ENCODE measurements at places on chromosomes 11 and 22.

DNA sequence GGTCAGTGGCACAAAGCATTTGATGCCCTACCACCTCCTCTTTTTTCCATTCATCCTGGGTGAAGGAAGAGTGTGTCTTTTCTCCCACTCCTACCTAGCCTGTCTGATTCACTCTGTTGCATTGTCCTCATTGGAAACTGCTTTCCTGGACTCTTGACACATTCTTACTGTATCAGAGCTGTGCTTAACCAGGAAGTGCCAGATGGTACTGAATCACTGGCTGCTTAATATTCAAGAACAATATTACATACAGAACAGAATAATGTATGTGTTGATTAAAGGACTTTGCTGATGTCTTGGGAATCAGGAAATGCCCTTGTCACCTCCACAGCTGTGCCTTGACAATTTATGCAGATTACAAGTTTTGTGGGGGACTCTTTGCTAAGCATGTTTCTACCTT, 44.4 kb downstream of the SVIP start:
- DNase-seq = no peak

- DNase-seq = no peak
Measured at GRCh38 chr11:103499710-103500340, 390.6 kb downstream of the DYNC2H1 start.

DNA sequence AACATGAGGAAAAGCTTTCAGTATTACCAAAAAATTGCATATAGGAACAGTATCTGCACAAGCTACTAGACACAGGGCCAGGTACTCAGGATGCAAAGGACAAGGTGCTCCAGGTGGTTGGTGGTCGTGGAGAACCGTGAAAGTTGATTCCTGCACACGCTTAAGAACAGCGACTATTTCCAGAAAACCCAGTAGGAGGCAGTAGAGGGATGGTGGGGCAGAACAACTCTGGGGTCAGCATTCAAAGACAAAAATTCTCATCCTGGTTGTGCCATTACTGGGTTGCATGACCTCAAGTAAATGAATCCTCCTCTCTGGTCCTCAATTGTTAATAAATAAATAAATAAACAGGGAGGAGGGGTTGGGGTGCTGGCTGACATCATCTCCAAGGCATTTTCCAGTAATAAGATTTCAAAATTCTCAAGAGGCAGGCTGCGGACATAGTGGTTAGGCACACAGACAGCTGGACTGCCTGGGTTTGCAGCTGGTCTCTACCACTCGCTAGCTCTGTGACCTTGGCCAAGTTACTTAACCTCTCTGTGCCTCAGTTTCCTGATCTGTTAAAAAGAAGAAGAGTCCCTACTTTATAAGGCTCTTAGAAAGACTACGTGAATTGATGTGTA, 89.6 kb downstream of the ISX start:
- DNase-seq = no peak

- no peak for DNase-seq
Measured at GRCh38 chr11:38274031-38274430, 1676.0 kb upstream of the RAG2 start.

DNA sequence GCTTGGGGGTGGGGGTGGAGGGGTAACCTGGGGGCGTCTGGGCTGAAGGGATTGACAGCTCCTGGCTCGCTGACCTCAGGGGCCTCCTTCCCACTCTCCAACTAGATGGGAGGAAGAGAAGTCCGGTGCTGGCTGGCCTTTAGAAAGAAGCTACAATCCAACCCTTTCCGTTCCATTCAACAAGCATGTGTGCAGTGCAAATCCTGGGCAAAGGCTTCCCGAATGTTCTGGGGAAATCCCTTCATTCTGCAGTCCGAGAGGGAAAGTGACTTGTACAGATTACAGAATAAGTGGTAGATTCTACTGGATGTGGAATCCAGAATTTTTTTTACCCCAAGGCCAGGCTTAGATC, 149.9 kb downstream of the FEZ1 start:
- DNase-seq = no peak

GRCh38 chr11:69087133-69087524, 38.4 kb downstream of the TPCN2 start:
- no peak for DNase-seq

GRCh38 chr11:34034053-34034452, 17.5 kb upstream of the CAPRIN1 start:
- DNase-seq = no peak

DNA sequence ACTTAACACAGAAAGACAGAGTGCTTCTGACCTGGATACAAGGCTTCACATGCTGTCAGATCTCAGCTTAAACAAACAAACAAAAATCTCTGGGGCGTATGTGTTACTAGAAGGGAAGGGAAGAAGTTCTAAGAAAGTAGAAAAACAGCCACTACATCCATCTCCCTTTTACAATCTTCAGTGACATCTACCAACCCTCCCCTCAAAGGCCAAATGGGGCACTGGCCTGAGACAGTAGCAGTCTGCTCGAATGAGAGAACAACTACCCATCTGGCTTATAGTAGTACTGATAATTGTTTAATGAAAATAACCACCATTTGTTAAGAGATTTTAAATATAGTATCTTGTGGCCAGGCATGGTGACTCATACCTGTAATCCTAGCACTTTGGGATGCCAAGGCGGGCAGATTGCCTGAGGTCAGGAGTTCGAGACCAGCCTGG, 29.4 kb downstream of the CCDC83 start:
- DNase-seq = no peak

GRCh38 chr11:134004496-134005172, 47.9 kb upstream of the IGSF9B start:
- no peak for DNase-seq

DNA sequence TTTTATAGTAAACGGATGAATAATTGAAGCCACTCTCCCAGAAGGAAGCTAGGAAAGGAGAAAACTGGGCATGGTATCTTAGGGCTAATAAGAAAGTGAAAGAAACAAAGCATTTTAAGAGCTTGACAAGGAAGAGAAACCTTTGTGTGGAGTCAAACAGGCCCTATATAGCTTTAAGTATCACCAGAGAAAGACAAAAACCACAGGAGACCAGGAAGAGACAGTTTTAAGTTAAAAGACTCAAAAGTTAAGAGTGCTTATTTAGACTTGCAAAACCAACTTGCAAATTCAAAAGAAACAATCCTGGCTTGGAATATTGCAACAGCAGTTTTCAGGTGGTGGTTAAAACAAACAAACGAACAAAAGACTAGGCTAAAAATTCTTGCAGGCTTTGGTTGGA, 3.4 kb downstream of the PAK1 start:
- DNase-seq = no peak

GRCh38 chr22:46106279-46107022, 43.9 kb upstream of the PPARA start:
- no peak for DNase-seq

- peak; percentile 85 for DNase-seq
Measured at GRCh38 chr11:61890529-61891330, 615 bp downstream of the FADS3 start.

DNA sequence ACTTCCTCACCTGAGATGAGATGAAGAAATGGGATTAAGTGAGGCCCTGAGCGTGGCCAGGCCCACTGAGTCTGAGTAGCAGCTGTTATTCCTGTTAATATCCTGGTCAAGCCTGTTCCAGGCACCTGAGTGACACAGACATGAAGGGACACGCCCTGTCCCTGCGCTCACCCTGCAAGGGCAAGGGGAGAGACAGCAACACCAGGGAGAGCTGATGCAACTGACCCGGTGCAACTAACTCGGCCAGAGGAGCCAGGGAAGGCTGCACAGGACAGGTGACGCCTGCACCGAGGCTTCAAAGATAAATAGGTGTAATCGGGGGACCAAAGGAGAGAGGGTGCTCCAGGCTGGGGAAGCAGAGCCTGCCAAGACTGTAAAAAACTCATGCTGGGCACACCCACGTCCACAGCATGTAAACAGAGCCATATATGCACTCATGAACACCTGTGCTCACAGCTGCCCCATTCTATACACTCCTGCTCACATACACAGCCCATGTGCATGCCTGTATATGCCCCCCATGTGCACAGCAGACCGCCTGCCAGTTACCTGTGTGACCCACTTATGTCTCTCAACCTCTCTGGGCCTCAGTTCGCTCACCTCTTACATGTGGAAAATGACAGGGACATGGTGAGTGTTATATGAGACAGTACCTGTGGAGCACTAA, 22.8 kb upstream of the GCAT start:
- DNase-seq = no peak

DNA sequence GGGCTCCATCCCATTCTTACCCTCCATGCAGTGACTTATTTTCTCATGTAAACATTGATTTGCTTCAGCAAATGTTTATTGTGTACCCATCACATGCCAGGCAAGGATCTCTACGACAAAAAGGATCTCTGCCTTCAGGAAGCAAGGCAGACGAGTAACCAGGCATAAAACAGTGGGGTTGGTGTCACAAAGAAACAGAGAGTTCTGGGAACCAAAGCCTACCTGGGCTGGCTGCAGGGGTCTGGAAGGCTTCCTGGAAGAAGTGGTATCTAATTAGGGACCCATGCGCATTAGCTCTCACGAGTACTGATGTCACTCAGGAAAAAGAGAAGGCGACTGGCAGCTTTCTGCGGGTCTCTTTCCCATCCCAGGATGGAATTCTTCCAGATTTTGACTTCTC, 44.5 kb downstream of the KIAA1671 start:
- DNase-seq = no peak

DNA sequence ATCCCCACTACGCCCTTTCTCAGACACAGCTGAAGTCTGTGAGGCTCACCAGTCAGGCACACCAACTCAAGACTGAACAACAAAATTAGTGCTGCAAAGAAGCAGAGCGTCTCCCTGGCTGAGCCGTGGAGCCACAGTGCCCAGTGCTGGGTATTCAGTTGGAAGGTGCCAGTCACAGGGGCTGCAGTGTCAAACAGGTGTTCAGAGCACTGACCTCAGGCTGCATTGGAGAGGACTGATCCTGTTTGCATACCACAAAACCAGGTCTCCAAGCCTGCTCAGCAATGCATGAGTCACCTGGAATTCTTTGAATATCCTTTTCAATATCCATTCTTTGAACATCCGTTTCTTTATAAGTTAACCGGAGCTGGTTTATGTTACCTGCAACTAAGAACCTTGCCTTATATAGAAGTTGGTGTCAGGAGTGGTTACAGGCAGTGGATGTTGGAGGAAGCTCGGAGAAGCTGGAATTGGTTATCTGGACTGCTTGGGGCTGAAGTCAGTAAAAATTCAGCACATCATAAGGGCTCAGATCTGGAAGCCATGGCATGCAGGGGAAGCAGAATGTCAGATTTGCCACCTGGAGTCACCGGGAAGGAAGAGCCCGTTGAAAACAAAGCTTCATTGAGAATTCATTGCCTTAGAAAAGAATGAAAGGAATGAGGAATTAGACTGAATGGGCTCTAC, 30.3 kb downstream of the PDGFB start:
- DNase-seq = no peak

- DNase-seq = no peak
Measured at GRCh38 chr22:38026130-38027111, 30.8 kb upstream of the PICK1 start.

DNA sequence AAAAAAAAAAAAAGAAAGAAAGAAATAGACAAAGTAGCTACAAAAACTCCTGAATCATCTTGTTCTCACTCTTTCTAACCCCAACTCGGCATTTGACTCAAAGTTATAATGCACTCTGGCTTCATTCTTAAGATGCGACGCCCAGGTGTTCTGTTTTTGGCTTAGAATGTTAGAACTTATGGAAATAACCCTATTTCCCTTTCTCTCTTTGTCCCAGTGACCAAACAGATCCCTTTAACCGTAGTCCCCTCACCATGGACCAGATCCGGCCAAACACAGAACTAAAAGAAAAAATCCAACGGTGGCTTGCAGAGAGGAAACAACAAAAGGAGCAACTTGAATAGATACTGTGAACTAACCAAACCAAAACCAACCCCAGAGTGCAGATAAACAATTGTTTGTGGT, 5.3 kb upstream of the ATP5MG start:
- DNase-seq = no peak

DNA sequence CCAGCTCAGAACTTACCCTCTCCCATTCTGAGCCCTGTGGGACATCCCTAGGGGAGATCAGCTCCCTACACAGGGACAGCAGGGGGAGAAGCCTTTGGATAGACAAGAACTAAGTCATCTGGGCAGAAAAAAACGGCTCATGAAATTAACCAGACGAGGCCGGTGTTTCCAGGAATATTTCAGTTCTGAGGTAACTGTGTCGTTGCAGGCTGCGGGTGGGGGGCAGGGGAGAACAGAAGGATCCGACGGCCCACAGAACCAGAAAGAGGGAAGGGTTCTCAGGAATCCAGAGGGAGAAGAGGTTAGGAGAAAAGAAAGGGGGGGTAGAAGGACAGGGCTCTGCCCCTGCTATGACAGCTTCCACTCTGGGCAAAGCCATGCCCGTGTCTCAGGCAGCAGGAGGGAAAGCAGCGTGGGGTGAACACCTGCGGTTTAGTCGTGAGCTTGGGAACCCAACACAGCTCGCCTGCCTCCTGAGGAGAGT, 3.6 kb downstream of the CLCF1 start:
- no peak for DNase-seq

Data from psoas muscle (tissue), 8 donors.